Kidney (tissue), 22 donors: ENCODE measurements at places on chromosomes 3 and 15. TPM values are rescaled to one million over a fixed set of nuclear protein-coding genes. Genes with fewer than 3 reads are reported as not detected.

GRCh38 chr3:171056528-171056927 lies 30.0 kb upstream of the SLC2A2 start:
- no peak for DNase-seq

- peak; percentile 91 for DNase-seq
These were observed 42.1 kb downstream of the GOLGA6A start for GRCh38 chr15:74040109-74040850.

- DNase-seq: no peak
These were observed 138.3 kb downstream of the LRIG1 start for GRCh38 chr3:66362541-66362941.

The ZIC1 gene
- not detected for polyA plus RNA-seq

GRCh38 chr3:193897731-193898180 lies 238.2 kb upstream of the HES1 start:
- peak; percentile 60 for DNase-seq

The SAMD7 gene
- polyA plus RNA-seq: not detected

DNA sequence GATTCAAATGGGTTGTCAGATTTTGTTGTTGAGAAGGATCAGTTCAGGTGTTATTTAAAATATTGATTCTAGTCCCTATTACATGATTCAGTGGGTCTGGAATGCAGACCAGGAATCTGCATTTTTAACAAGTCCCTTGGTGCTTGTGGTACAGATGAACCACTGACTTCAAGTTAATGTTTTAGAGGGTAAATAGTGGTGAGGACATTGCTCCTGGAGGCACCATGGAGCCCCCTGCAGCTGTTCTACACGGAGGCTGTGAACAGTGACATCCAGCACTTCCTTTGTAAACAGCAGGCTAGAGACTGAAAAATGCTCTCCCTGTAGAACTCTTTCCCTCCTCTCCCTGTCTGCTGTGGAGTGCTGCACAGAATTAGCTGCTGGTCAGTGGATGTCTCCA lies 4.8 kb upstream of the FSIP1 start:
- no peak for DNase-seq

DNA sequence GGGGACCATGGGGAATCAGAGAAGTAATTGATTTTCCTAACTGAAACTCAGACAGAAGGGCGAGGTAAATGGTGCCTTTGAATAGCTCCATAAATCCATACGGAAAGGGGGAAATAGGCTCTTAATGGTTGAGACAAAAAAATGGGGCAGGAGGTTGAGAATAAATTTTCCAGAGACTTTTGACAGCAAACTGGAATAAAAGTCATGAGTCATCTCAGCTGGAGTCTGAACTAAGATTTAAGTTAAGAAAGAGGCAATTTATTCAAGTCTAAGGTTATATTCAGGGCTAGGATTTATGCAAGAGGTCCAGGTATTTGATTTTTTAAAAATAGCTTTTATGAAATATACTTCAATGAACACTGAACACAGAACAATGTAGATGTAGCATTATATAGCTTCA lies 238.7 kb upstream of the RORA start:
- no peak for DNase-seq

DNA sequence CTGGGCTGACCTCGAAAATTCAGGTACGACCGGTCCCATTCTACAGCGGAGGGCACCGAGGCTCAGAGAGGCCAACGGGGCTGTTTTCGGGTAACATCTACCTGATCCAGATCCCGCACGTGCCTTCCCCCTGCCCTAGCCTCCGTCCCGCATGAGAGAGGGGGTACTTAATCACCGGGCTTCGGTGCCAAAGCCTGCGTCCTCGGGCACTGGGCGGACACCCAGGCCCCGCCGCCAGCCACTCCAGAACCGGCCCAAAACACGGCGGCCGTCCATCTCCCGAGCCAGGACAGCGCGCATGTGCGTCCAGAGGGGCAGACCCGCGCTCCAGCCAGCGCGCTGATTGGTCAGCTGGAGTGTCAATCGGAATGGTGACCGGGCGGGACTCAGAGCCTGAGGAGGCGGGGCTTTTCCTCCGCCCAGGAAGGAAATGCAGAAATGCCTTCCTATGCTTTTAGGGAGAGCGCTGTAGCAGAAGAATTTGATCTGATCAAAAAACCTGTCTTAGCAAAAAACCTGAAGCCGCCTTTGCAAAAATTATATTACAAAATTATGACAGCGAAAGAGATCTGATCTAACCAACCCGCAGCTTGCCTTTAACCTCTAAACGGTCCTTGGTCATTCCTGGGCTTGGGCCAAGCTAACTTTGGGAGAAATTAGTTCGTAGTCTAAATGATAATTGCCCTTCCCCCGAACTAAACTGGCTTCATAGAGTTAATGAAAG lies at the start of gene RPUSD3:
RPUSD3 (minus strand) TSS at position 294 of the 724 bp plus-strand sequence; CDS start at position 276, 18 bp downstream.
- DNase-seq: peak; percentile 99

DNA sequence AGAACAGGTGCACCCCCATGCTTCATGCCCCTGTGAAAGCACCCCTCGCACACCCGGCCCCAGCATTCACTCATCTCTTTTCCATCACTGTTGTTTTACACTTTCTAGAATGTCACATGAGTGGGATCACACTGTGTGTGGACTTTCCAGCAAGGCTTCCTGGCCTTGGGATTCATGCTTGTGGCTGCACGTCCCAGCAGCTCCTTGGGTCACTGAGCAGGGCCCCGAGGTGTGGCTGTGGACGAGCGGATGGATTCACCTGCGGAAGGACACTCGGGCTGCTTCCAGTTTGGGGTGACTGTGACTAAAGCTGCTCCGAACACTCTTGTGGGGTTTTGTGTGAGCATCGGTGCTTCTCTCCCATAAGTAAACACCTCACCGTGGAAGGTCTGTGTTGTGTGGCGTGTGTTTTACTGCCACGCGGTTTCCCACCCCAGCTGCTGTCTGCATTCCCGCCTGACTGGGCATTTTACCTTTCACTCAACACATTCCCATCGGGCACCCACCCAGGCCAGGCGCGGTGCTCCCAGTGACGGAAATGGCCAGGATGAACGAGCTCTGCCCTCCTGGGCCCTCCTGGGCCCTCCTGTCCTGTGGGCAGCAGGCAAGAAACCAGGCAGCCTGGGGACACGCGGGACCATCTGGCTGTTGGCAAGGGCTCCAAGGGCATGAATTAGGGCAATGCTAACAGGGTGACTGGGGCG lies 41.4 kb downstream of the DNAJB8 start:
- no peak for DNase-seq

- DNase-seq: peak; percentile 88
These were observed 77.2 kb upstream of the SLC6A11 start for GRCh38 chr3:10738688-10739372.

The NTRK3 gene
- 8.9 TPM for polyA plus RNA-seq

DNA sequence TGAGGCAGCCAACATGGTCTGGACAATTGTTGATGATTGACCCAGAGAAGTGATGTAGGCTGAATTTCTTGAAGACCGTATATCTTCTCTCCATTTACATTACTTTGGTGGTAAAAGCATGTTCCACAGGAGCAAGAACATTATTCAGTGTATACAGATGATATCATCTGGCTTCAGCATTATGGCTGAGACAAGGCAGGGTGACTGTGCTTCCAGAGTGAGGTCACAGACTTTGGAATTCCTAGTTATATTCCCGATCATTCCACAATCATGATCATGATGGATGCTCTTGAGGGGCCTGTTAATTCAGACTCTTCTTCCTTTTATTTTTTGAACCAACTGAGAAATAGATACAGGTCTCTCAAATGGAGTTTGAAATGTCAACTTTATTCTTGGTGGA lies 19.0 kb downstream of the PLS1 start:
- DNase-seq: no peak

DNA sequence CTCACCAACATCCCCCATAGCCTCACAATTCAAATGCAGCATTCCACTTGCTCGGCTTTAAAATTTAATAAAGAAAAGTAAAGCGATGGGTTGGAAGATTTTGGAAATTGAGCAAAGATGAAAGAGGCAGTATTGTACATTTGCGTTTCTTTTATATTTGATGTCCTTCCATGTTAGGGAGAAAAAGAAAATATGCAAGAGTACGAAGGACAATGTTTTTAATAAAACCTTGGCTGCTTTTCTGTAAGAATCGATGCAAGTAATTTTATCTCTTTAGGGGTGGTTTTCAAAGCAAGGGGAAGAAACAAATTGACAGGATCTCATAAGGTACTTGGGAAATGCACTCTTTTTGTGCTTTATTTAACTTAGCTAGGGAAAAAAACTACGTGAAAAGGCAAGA lies 61.8 kb upstream of the TSC22D2 start:
- DNase-seq: no peak

The HYKK gene
- polyA plus RNA-seq: 14.3 TPM

DNA sequence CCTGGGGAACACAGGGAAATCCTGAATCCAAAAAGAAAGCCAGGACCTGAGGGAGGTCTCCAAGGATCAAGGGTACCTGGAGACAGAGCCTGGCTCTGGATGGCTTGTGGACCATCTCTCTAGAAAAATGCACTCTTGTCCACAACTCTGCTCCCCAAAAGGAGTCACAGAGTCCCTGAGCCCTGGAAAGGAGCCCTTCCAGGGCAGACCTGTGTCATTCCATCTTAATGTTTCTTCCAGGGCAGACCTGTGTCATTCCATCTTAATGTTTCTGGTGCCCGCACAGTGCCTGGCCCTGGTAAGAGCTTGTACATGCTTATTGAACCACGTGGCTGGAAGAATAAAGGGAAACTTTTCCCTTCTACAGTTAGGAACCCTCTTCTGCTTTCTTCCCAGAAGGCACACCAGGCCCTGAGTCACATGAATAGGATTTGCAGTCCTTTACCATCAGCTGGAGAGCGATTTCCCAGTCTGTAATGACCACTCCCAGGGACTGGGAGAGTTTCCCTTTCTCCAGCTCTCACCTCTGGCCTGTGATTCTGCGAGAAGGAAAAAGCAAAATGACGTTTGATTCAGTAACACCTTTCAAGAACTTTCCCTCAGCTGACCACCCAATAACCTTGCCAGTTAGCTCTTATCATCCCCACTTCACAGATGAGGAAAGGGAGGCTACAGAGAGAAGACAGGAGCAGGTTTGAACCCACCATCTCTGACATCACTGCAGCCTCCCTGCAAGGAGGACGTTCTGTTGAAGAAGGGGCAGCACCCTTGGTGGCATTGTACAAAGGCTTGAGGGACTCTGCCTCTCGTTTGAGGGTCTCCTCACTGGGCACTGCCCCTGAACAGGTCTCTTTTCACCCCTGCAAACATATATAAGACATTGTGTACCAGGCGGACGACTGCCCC lies 35.8 kb upstream of the SLCO2A1 start:
- no peak for DNase-seq

The OR4F6 gene
- not detected for polyA plus RNA-seq

The POLR2H gene
- 157 TPM for polyA plus RNA-seq

DNA sequence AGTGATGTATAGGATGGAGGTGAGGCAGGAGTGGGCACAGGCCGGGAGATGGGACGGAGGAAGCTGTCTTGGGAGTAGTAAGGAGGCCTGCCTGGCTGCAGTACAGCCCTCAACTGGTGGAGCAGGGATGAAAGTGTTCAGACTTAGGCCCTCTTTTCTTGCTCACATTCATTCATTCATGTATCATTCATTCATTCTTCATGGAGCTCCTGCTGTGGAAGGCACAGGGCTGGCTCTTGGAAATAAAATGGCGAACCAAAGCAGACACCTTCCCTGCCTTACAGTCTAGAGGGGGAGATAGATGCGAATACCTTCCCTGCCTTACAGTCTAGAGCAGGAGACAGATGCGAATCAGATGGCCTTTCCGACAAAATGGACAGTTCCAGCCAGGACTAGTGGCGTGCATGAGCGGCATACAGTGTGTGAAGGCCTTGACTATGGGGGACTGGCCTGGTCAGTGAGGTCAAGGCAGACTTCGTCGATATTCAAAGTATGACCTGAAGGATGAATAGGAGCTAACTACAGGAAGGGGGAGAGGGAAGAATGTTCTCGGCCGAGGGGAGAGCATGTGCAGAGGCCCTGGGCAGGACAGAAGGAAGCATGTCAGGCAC lies 143.2 kb upstream of the TLE3 start:
- DNase-seq: no peak

- DNase-seq: peak; percentile 17
These were observed 98.6 kb downstream of the MYRIP start for GRCh38 chr3:39907981-39908380.

DNA sequence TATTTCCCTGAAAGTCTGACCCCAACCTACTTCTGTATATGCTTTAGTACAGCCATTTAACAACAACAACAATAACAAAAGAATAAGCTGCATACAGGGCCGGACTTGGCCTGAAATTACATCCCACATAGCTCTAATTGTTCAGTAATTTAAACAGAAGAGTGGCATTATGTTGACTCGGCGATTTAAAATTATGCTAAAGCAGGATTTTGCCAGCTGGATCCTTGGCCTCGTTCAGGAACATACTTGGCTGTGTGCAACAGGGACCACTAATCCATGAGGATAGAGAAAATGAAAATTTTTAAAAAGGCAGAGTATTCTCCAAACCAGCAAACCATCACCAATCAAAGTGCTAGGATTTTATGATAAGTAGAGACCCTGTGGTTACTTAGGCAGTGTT lies 433.1 kb upstream of the RBMS3 start:
- DNase-seq: no peak

DNA sequence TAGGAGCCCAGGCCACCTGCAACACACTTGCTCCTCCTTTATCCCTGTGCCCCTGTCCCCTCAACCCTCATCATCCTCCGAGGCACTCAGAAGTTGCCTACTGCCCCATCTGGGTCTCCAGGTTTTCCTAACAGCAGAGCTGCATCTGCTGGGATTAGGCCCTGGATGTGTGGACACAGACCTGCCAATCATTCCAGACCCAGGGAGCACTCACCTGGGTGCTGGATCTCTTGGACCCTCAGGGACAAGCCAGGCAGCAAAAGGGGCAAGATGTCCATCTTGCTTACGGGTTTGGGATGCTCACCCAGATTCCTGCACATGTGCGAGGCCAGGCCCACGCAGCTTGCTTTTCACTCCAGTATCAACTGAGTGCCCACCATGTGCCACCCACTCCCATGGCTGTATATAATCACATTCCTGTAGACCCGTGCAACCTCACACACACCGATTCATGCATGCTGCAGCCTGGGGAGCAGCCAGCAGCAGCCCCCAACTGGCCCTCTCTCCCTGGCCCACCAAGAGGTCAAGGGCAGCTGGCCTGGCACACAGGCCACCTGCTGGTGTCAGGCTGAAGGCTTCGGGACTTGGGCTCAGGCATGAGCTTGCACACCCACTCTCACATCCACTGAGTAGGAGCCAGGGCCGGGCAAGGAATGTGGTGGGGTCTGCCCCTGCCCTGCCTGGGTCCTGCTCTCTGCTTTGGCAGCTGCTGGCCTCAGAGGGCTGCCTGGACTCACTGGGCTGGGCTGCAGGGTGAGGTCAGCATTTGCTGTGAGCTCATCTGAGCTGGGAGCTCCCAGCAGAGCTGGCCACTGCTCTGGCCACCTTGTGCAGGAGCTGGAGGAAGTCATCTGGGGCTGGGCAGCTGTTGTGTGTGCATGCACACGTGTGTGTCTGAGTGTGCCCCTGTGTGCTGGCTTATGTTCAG lies 14.9 kb downstream of the PRKCD start:
- DNase-seq: no peak
